HuH-7 (cell line): ENCODE measurements at places on chromosomes 2 and 18.

DNA sequence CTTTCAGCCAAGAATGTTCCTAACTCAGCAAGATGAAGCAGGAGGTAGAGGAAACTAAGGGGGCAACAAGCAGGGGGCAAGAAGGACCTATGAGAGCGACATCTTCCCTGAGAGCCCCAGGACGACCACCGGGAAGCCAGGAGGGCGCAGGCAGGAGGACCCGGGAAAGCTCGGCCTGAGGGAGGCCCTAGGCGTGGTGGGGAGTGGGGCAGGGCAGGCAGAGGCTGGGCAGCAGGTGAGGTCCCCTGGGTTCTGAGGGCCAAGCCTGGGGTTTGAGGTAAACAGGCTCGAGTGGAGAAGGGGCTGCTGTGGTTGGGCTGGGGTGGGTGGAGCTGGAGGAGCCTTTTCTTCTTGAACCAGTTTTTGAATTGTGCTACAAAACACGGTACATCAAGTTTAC lies 1.3 kb upstream of the ALPI start:
- DNase-seq = no peak

DNA sequence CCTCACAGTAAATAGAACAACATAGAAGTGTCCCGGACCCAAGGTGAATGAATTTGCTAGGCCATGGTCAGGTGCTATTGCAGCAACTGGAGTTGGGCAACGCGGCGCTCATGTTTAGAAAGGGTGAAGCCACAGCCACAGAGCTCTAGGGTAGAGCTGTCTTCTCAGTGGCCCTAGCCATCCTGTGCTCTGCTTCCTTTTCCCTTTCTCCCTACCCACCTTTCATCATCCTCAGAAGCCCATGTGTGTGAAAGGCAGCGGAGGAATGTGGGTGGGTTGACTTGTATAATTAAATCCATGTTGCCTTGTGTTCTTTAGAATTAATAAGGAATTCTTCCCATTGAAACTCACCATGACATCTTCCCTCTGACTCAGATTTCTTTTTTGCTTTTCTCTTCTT lies 336.7 kb downstream of the OSR1 start:
- peak; percentile 20 for DNase-seq

DNA sequence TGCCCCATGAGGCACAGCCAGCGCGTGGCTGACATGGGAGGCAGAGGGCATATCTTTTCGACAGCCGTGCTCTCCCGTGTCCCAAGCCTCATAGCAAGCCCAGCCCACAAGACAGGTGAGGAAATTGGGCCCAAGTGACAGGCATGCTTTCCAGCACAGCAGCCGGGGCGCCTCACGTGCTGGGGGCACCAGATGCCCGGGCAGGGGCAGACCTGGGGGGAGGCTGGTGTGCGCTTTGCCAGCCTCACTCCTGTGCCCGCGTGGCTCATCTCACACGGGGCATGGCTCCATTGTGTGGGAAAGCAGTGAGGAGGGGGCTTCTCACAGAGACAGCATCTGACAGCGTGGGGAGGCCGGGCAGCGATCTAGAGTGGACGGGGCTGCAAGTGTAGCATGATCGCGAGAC lies 93.2 kb downstream of the USP40 start:
- no peak for DNase-seq

DNA sequence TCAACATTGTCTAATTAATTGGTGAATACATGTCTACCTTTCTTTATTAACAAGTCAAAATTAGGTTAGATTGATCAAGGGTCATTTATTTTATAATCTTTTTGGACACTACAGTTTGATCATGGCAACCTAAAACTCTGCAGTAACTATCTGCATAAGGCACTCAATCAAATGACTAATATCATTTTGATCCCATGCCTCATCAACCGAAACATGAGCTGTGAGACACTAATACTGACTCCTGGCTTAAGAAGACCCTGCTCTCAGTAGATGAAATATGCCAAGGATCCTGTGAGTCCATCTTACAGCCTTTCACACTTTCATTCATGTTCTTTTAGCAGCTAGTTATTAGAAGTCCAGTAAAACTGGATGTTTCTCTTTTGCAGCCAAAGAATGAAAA lies 169.4 kb upstream of the CAVIN2 start:
- no peak for DNase-seq

DNA sequence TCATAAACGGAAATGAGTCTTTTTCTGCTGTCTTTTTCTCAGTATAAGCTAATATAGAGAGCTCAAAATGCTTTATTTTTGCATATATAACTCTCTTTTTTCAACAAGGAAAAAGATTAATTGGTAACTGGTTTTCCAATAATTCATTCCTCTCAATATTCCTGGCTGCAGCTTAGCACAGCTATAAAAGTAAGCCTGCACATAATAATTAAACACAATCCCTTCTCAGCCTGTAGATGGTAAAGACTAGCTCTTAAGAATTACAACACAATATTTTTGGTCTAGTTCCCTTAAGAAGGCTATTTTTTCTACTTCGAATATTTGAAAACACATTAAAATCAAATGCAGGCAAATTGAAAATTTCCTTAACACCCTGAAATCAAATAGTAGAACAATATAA lies 258.0 kb downstream of the DOK6 start:
- no peak for DNase-seq

DNA sequence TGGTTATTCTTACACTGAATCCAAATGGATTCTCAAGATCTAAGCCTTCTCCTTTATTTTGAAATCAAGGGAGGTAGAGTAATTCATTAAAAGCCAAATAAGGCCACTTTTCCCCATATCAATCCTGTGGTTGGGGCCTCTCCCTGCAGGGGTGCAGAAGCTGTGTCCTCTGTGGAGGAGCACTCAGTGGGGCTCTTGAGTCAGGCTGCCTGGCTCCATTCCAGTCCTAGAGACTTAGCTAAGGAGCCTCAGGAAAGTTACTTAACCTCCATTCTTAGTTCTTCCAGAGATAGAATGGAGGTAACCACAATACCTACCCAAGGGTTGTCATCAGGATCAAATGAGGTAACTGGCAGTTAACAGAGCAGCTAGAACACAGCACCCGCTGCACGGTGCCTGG lies 564.3 kb downstream of the CMPK2 start:
- DNase-seq = no peak

- DNase-seq = no peak
Observed at GRCh38 chr2:118065921-118066511, 22.3 kb upstream of the INSIG2 start.

- DNase-seq = peak; percentile 29
Observed at GRCh38 chr2:102094917-102095316, 47.6 kb upstream of the IL1R1 start.

DNA sequence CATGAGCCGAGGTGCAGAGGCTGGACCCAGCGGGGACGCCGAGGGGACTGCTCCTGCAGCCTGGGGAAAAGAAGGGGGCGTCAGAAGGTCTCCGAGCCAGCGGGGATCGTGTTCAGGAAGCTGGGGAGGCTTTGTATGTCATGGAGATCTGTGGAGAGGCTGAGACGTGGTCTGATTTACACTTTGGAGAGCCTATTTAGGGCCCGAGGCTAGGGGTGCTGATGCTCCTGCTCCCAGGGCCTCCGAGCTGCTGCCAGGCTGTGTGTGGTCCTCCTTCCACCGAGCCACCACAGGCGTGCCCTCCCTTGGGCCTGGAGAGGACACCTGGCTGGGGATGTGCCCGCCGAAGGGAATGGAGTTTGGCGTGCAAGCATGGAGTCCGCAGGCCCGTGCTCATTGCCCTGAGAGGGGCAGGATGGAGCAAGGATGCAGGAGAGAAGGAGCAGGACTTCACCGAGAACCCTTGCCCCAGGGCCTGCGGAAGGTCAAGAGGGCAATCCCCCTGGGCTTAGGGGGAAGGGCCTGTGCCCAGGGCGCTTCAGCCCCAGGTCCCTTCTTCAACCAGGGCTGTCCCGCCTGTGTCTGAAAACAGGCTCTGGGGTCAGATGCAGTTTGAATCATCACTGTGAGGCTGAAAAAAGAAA lies 252.5 kb downstream of the VAPA start:
- DNase-seq = no peak

- DNase-seq = no peak
Observed at GRCh38 chr2:199997296-199997695, 41.9 kb downstream of the MAIP1 start.

DNA sequence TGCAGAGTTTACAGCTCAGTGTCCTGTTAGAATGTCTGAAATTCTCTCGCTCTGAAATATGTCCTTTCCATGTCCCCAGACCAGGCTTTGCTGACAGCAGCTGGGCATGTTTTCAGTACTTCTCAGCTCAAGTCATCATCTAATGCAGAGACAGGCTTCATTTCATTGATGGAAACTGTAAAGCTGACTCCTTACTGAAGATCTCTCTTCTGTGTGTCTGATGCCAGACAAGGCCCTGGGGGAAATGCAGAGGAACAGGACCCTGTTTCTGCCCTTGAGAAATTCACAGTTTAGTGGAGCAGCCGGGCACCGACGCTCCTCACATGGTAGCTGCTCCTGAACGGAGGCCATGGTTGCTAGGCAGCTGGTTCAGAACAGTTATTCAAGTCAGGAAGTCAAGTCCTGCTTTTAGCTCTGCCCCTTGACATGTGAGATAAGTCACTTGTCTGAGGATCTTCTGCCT lies 24.6 kb upstream of the FZD7 start:
- no peak for DNase-seq

- peak; percentile 17 for DNase-seq
Observed at GRCh38 chr2:222862106-222862908, 1.5 kb downstream of the ACSL3 start.

- no peak for DNase-seq
Observed at GRCh38 chr2:229340086-229340760, 69.1 kb upstream of the PID1 start.

- no peak for DNase-seq
Observed at GRCh38 chr18:54396760-54397159, 39.1 kb downstream of the C18orf54 start.

GRCh38 chr2:1136846-1137245 lies 186.2 kb downstream of the SNTG2 start:
- no peak for DNase-seq

- no peak for DNase-seq
Observed at GRCh38 chr2:211996857-211997256, 541.7 kb downstream of the ERBB4 start.

- DNase-seq = no peak
Observed at GRCh38 chr2:6896930-6897759, 19.6 kb downstream of the RSAD2 start.

- no peak for DNase-seq
Observed at GRCh38 chr2:10686176-10686730, 3.5 kb downstream of the NOL10 start.

- no peak for DNase-seq
Observed at GRCh38 chr2:217047209-217047608, 187.3 kb upstream of the TNP1 start.

- DNase-seq = no peak
Observed at GRCh38 chr2:105610576-105611332, 134.0 kb upstream of the NCK2 start.

DNA sequence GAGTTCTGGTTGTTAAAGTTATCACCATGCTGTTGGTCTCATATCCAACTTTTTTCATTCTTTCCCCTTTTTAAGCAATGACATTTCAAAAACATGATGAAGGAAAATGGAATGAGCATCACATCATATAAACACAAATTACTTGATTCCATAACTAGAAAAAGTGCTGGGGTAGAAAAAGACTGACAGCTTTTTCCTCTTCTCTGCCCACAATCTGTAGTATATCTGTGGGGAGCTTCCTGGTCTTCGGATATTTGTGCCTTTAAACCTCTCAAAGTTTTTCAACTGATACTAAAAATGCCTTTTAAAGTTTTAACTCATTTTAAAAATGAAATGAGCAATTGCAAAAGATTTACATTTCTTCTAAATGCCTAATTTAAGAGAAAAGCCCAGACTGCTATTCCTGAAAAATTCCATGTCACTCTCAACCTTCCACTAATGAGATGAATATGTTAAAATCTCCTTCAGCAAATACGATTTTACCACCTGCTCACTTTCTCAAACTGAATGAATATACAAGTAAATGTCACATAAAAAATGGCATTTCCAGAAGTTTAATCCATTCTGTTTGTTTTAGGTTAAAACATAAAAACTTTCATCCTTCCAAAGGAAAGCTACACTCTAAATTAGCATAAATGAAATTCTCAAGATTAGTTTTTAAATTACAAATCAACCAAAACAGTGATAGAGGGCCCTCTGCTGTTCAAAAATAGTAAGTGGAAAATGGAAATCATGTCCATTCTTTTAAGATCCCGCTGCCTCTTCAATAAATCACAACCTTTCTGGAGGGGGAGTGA lies 2.1 kb downstream of the DNAH7 start:
- peak; percentile 16 for DNase-seq

DNA sequence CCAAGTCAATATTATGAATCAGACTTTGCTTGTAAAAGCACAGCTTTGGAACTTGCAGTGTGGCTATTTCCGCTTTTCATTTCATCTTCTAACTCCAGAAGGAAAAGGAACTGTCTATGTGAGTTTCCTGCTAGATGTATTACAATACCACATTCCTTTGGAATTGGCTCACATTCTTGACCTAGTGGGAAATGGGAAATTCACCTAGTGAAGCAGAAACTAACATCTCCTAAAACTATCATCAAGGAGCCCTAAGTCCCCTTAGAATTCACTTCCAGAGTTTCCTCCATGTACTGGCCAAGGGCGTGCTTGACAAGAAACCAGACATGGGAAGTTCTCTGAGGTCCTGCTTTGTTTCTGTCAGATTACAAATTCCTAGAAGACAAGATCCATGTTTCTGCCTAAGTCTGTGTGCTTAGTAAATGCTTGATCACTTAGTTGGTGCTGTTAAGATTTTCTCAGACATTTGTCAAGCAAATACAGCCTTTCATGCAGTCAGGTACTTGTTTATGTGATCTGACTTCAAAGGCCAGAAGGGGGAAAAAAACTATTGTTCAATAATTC lies 275.7 kb upstream of the FN1 start:
- DNase-seq = no peak

GRCh38 chr2:43041661-43042360 lies 184.6 kb downstream of the ZFP36L2 start:
- DNase-seq = no peak
